ENCODE measurements at places on chromosomes 5 and 9.
A peak's percentile ranks its signal among the peaks of the same experiment; 100 is the strongest.

- DNase-seq, result no peak
Observed at GRCh38 chr9:89657295-89657694, 52.5 kb downstream of the GADD45G start.

DNA sequence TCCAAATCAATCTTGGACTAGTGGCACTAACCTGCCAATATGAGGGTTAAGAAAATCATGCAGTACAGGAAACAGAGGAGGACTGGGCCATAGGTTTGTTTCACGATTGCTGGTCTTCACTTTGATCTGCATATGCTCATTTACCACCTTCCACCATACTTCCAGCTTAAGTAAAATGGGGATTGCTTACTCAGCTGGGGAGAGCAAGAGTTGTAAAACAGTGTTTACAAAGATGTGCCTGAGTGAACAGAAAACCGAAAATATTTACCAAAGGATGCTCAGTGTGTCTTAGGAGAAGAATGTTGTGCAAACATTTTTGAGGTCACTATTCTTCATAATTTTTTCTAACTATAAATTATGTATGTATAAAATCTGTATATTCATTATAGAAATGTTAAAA is 65.1 kb upstream of the DNAH5 start:
- no peak for DNase-seq

DNA sequence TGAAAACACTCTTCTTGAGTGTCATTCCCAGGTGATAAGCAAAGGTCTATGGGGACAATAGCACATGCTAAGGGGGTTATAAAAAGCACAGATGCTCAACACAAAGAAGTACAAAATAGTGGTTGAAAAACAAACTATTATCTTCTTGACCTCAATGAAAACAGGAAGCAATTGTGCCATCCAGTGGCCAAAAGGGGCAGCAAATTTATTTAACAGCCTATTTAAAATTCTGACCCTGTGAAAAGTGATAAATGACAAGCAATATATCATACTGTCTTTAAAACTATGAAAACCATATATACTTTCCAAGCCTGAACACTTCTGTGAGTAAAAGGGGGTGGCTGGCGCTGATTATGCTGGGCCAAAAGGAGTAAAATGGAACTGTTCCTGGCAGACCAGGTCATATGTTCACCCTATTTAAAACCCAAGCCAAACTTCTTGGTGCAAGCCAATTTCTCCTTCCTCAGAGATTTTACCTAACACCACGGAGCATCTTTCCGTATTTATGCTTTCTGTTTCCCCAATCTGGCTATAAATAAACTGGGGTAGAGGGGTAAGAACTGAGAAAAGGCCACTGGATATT is 29.7 kb downstream of the TEX10 start:
- DNase-seq, result peak; percentile 12

DNA sequence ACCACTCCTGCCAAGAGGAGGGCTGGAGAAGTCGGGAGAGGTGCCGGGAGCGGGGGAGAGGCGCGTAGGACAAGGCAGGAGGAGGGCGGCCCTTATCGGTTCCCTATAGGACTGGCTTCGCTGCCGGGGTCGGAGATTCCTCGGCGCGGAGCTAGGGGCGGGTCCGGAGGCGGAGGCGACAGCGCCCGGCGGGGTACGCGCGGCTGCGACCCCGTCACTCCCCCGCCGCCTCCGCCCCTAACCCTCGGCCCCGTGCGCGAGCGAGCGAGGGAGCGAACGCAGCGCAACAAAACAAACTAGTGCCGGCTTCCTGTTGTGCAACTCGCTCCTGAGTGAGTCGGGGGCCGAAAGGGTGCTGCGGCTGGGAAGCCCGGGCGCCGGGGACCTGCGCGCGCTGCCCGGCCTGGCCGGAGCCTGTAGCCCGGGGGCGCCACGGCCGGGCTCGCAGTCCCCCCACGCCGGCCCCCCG is 2.0 kb downstream of the GLIS3 start:
- peak; percentile 30 for DNase-seq

- DNase-seq, result no peak
Observed at GRCh38 chr9:20398536-20399338, 223.6 kb downstream of the MLLT3 start.

DNA sequence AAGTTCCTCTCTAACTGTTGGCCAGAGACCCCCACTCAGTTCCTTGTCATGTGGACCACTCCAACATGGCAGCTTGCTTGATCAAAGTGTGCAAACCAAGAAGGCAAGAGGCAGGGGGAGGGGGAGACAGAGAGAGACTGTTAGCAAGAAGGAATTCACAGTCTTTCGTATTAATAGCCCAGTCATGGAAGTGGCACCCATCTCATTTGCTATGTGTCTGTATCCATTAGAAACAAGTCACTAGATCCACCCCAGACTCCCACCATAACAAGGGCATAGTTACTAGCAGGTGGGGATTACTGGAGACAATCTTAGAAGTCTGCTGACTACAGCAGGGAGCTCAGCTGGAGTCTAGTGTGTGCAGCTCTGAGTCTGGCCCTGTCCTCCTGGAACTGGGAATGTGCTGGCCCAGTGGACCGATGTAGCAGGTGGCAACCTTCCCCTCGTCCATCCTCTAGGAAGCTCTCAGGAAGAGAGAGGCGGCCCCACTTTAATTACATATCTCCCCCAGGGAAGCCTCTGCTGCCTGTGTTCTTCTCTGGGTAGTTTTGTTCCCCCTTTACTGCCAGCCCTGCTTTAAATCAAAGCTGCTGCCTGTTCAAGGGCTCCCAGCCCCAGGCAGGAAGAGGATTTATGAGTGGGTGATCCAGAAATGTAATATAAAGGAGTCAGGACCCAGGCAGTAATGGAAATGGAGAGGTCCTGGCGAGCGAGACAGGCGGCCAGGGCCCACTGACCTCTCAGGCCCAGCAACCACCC is 47.8 kb upstream of the ALDH1B1 start:
- DNase-seq, result no peak

GRCh38 chr9:124886866-124887492 is 25.0 kb downstream of the ARPC5L start:
- DNase-seq, result no peak

- no peak for DNase-seq
Observed at GRCh38 chr5:96714951-96715451, 52.8 kb downstream of the CAST start.

GRCh38 chr9:104854613-104855012 is 73.3 kb downstream of the ABCA1 start:
- no peak for DNase-seq

DNA sequence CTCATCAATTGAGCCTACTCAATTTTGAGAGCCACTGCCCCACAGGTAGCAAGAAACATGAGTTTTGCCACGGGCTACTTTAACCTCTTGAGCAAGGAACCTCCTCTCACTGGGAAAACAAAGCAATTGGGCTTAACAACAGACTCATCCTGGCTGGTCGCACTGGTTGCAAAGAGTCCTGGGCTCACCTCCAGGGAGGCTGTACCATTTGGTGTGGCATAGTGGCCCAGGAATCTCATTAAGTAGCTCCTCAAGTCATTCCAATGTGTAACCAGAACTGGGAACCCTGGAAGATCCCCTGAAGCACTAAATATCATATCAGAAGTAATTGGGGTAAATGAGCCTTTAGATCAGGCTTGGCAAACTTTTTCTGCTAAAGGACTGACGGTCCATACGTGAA is 78.5 kb downstream of the MYO10 start:
- no peak for DNase-seq

DNA sequence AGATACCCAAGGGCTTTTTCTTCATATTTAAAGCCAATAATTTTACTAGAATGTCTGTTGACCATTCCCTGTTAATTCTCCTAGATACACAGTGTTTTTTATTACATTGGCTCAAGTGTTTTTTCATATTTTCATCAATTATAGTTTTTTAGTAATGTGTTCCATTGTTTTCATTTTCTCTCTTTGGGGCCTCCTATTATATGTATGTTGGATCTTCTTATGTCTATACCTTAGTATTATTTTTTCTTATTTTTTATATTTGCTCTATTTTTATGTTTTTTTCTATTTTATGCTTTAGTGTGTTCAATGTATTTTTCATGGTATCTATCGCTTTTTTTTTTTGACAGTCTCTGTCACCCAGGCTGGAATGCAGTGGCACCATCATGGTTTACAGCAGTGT is 7.5 kb downstream of the KIAA1958 start:
- DNase-seq, result no peak

- no peak for DNase-seq
Observed at GRCh38 chr5:108409786-108410185, 27.9 kb upstream of the FBXL17 start.

GRCh38 chr9:98057138-98057799 is 737 bp downstream of the NANS start:
- no peak for DNase-seq

DNA sequence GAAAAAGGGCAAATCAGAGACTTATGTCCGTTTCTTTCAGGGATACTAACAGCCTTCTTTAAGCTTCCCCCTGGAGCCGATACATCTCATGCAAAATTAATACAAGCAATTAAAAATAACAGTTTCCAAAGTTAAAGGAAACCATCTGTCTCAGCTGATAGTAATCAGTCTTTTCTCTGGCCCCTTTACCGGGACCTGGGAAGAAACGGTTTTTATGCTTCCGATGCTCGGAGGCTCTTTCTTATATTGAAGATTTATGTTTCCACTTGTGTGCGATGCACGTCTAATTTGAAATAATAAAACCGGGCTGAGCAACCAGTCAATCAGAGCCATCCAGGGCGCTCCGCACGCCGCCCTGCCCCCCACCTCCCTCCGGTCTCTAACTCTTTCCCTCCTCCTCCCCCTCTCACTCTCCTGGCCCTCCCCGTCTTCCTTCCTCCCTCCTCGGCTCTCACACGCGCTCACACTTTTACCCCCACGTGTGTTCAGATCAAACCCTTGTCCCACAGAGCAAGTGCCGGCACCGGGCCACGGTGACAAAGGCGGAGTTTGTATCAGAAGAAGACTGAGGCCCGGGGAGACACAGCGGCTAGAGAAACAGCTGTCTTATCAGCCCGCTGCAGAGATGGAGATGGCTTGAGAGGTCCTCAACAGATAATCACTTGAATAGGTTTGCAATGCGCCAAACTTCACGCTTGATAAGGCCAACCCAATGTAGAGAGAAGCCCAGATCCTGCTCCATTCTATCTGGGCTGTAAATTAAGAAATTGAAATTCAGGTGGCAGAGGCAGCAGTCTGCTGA is 5.1 kb upstream of the ELAVL2 start:
- no peak for DNase-seq

- DNase-seq, result no peak
Observed at GRCh38 chr9:127642082-127642740, 30.1 kb downstream of the STXBP1 start.

DNA sequence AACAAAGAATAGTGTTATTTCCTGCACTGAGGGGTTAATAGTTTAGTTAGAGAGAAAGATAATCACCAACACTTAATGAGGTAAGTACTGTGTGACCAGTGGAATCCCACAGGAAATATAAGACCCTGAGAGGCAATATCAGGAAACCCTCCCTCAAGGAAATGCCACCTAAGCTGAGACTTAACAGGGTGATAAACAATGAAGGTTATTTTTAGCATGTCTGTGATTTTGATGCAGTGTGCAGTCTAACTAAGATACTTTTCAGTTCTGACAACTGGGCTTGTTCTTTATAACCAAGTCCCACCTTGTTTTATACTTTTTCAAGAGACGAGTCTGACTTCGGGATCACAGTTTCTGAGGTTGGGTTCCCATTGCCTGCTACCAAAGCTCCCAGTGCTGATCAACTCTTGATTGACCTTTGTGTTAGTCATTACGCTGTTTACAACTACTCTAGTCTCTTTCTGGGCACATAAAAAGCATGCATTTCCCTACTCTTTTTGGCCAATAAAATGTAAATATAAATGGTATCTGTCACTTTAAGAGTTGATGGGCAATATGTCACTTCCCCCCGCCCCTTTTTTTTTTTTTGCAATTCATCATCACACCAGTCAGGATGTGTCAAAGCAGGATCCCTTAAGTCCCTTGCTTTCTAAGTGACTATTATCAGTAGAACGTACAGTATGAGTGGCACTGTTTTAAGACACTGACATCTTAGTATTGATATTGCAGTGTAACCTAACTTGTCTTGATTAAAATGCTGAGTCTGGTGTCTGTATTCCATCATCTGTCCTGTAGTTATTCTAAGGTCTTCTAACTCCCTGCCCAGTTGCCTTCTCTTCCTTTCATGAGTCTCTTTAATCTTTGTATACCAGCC is 31.4 kb downstream of the C6 start:
- no peak for DNase-seq

- no peak for DNase-seq
Observed at GRCh38 chr5:35903631-35904203, 34.7 kb downstream of the CAPSL start.

DNA sequence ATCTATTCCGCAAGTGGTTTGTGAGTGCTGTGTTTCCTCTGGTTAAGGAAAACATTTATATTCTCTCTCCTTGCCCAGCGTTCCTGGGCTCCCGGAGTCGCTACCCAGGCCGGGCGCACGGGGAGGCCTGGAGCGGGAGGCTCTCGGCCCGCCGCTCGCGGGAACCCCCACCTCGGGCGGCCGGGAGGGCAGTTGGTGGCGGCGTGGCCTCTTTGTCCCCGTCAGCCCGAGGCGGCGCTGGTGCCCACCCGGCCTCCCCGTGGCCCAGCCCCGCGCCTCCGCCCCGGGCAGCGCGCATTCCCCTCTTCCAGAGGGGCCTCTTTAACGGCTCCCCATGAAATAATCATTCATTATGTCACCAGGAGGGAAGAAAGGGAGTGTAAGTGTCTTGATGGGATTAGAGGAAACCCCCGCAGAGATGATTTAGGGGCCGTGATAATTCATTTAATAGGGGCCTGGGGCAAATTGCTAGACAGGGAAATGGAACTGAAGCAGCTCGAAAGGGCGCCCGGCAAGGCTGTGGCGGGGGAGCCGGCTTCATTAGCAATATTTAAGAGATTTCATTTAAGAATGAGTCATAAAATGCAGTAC is 181.9 kb upstream of the TBCA start:
- no peak for DNase-seq

- DNase-seq, result no peak
Observed at GRCh38 chr9:127334725-127335124, 62.2 kb upstream of the SLC2A8 start.

DNA sequence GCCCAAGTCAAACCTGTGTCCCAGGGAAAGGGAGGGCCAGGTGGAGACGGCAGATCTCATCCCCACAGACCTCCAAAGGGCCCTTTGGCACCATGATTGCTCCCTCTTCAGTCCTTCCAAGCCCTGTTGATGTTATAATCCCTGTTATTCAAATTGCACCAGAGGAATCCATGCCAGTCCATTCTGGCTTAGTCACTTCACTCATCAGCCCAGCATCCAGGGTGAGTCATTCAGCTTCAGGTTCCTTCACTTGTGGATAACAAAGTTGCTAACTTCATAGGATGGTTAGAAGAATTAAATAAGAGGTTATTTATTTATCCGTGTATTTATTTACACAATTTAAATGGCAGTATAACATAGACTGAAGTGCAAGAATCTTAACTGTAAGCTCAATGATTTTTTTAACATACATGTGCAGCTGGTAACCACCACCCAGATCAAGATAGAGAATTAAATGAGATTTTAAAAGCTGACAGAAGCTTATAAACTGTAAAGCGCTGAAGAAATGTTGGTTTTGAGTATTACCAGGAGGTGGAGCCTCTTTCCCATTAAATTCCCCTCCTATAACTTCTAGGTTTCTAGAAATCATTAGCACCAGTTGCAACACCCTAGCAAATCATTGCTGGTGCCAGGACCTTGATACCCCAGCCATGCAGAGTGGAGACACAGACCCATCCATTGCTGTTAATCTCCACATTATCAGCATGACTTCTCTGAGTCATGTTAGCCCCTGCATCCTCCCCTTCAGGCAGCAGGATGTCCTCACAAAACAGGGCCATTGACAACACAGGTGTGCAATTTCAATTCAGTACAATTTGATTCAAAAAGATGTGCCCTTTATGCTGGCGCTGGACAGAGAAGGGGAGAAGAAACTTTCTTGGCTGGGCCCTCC is 77.4 kb downstream of the SEC61B start:
- no peak for DNase-seq
